Occipital lobe (tissue), 3 donors: ENCODE measurements at places on chromosomes 2 and 18. TPM values are rescaled to one million over a fixed set of nuclear protein-coding genes. Genes with fewer than 3 reads are reported as not detected.

Gene DAW1
- 1.1 TPM for total RNA-seq

Gene CFAP65
- total RNA-seq, result 0.16 TPM

Gene CASP8
- total RNA-seq, result 2.2 TPM

Gene MXD1
- 12.9 TPM for total RNA-seq

Gene LYPD1
- 17.8 TPM for total RNA-seq
